ENCODE measurements at places on chromosomes 6 and 20.

- no peak for DNase-seq
Observed at GRCh38 chr6:137589067-137589848, 95.1 kb upstream of the OLIG3 start.

DNA sequence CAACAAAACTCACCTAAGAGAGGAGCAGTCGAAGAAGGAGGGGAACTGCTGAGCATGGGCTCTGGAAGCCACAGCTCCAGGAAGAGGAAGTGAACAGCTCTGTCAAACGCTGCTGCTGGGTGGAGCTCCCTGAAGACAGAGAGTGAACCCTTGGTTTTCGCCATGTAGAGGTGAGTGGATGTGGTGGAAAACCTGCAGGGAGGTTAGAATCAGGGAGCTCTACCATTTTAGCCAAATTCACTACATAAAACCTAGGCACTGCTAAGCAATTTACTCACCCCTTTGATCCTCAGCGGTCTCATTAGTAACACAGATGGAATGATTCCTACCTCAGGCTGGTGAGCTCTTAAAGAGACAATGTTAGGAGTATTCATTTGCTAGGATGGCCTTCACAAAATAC lies 19.4 kb upstream of the TFAP2A start:
- DNase-seq, result no peak

DNA sequence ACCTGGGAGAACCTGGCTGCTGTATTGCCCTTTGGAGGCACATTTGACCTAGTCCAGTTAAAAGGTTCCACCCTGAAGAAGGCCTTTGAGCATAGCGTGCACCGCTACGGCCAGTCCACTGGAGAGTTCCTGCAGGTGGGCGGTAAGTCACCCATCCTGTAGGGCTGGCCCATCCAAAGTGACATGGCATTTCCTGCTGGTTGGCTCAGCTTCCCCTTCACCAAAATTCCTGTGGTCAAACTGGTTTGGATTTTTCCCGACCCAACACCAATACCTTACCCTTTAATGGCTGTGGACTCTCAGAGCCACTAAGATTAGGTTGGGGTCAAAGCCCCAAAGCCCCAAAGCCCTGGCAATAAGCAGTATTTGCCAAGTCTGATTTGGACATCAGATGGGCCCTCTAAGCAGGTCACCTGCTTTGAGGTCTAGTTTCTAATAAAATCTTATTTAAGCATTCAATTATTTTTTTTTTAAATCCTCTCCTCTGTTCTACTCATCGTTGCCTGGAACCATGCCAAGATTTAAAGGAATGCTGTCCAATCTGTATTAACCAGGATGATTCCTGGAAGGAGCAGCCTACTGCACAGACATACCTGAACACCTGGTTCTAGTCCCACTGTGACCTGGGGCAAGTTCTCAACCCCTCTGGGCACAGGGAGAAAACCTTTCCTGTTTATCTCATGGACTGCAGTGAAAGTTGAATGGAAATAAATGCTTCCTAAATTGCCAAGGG lies 40.8 kb downstream of the NT5E start:
- DNase-seq, result no peak

- DNase-seq, result no peak
Observed at GRCh38 chr20:35166242-35166830, 5.5 kb upstream of the PROCR start.

DNA sequence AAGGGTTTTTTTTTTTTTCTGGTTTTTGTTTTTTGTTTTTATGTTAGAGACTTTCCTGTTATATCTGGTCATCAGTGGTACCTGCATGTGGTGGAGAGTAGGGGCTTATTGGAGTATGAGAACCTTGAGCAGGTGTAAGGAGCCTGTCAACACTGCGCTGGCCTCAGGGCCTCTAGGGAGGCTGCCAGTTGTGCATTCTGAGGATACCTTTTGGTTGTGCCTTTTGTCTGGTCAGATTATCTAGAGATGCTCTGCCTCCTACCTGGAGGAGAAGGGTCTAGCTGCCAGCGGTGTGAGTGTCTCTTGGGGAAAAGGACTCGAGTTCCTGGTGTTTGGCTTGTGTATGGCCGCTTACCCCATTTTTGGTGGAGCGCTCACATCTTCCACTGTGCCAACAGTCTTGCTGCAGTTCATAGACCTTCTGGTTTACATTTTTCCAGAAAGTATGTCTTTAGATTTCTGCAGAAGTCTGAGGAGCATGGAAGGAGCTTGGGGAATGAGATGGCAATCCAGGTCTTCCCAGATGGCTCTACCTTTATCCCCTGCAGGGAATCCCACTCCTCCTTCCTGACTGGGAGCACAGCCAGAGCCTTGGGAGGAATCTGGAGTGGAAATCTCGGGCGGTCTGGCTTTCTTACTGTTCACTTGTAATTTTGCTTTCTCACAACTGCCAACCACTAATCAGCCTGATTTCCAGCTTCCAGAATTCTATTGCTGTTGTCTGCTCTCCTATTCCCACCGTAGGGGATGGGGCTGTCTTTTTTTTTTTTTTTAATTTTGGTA lies 49.9 kb downstream of the PTPN1 start:
- no peak for DNase-seq

GRCh38 chr6:167505199-167505598 lies 180.3 kb downstream of the TTLL2 start:
- no peak for DNase-seq
